ENCODE measurements at places on chromosomes 6 and 20.

DNA sequence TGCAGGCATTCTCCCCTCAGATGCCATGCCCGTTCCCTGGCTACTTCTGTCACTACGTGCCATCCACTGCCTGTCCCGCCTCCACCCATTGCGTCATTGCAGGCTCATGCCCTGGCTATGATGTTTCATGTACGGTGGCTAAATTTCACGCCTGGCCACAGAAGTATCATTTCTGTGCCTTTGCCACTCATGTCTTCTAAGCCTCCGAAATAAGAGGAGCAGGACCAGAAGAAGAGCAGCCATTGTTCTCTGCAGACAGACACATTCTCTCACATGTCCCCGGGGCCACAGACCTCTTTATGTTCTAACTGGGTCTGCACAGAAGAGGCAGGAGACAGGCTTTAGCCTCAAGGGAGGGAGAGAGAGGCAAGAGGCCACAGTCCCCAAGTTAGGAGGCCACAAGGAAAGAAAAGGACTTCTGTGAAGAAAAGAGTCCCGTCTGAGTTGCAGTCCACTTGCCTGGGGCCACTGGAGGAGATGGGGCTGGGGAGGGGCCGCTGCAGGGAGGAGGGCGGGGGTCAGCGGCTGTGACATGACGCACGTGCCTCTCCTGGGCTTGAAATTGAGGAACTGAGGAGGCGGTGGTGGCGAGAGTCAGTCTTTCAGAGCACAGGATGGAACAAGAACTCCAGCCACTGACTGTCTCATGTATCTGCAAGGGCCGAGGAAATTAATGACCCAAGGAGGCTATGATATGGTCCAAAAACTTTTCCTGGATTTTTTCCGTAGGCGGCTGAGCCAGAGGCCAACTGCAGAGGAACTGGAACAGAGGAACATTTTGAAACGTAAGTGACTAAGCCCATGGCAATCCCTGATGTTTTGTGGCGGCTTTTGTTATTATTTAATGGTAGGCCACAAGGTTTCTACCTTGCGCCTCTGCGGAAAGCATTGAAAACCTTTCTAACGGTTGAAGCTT, 55.9 kb downstream of the TBC1D7 start:
- no peak for DNase-seq

DNA sequence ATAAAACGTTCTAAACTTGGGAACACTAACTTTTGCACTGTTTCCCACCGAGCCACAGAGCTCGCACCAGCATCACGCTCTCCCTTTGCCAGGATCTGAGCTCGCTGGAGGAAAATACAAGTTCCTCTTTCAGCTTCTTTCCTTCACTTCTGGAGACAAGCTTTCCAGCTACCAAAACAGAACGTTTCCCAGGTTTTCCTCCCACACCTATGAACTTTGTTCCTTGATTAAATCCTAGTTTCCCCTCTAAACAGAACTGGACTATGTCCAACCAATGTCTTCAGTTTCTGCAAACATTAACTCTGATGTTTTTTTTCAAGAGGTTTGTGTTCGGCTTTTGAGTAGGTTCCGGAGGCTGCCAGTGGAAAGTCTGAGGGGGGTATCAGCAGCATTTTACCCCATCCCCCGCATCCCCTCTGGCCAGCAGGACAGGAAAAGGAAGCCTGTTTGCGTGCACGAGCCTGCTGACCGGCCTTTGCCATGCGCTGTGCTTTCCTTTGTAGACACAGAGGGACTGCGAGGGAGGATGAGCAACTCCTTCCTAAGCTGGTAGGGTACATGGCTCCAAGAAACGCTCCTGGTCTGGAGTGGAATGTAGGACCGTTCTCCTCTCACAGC, 135.5 kb downstream of the LY86 start:
- no peak for DNase-seq

DNA sequence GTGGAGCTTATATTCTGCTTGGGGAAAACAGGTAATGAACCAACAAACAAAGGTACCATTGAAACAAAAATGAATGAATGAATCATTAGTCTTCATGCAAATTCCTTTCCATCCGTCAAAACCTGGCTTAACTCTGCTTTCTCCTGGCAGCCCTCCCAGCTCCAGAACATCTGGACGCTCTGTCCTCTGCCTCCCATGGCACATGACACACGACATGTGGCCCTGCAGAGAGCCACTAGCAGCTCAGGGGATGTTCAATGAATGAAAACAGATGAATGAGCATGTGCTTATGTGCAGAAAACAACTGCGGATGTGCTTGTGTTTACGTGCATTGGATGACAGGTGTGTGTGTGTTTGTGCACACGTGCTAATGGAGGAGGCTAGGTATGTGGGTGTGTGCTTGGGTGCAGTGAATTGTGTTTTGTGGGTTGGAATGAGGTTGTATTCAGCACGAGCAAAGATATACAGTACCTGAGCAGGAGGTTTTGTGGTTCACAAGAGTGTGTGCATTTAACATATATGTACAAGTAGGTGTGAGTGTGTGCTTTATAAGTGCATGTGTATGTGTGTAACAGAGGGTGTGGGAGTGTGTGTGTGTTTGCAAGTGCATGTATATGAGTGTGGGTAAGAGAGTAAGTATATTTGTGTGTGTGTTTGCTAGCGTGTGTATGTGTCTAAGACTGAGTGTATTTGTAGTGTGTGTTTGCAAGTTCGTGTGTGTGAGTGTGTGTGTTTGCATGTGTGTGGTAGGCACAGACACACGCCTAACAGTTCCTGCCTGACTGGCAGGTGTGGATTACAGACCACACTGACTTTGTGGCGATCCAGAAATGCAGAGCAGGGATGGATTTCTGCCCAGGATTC, 374.1 kb upstream of the SULF2 start:
- DNase-seq = no peak

GRCh38 chr20:44026647-44027342, 112.1 kb downstream of the TOX2 start:
- no peak for DNase-seq
